Daoy (cell line): ENCODE measurements at places on chromosomes 5 and 9. TPM values are rescaled to one million over a fixed set of nuclear protein-coding genes. Genes with fewer than 3 reads are reported as not detected.

The TPPP gene
- 0.34 TPM in 1 of 2 replicates, not detected in the other for total RNA-seq

DNA sequence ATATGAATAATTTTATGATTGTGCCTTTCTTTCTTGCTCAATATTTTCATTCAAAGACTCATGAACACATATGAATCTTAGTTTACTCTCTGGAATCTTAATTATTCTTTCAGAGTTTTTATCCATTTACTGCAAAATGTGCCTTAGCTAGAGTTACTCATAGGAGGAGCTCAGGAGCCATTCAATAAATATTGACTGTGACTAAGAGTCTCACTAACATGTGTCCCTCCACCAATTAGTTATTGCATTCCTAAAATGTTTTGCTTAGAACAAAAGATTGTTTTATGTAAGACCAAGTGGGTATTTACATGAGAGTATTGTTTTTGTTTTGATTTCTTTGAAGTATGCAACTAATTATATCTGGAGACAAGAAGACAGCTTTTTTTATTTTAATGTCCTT lies 218.4 kb upstream of the MAST4 start:
- DNase-seq = no peak

GRCh38 chr9:97388721-97389238 lies 23.1 kb upstream of the TDRD7 start:
- DNase-seq = peak; percentile 48

- no peak for DNase-seq
These were observed 22.7 kb upstream of the CYSTM1 start for GRCh38 chr5:140152022-140152999.

The PHF19 gene
- total RNA-seq = 101 and 108 TPM in 2 replicates

GRCh38 chr5:10630126-10630525 lies 66.3 kb downstream of the ANKRD33B start:
- DNase-seq = no peak

GRCh38 chr5:97635553-97635952 lies 452.5 kb upstream of the RIOK2 start:
- no peak for DNase-seq

- peak; percentile 44 for DNase-seq
These were observed 75.0 kb downstream of the NR6A1 start for GRCh38 chr9:124696101-124696500.

The JAKMIP2 gene
- 0.48 and 0.63 TPM in 2 replicates for total RNA-seq

DNA sequence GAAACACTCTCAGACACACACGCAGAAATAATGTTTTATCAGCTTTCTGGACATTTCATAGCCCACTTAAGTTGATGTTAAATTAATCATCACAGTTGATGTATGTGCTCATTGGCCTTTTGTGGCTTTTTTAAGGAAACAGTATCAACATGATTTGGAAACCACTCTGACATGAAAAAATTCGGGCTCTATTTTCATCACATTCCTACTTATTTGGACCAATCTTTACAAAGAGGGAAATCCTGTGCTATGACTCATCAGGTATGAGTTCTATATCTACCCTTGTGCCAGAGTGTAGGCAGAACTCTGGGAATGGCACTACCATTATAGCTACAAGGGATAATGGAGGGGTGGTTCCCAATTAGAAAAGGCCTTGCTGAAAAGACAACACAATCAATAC lies 388.4 kb upstream of the PTGER4 start:
- peak; percentile 8 for DNase-seq

- no peak for DNase-seq
These were observed 14.0 kb upstream of the CFAP95 start for GRCh38 chr9:69806627-69807026.

- DNase-seq = no peak
These were observed 719 bp downstream of the PAIP2 start for GRCh38 chr5:139342423-139342723.

The PRSS3 gene
- 13.5 and 15.2 TPM in 2 replicates for total RNA-seq

The KCNMB1 gene
- total RNA-seq = 0.80 and 0.86 TPM in 2 replicates

The ZNF454 gene
- total RNA-seq = 1.0 and 2.6 TPM in 2 replicates

DNA sequence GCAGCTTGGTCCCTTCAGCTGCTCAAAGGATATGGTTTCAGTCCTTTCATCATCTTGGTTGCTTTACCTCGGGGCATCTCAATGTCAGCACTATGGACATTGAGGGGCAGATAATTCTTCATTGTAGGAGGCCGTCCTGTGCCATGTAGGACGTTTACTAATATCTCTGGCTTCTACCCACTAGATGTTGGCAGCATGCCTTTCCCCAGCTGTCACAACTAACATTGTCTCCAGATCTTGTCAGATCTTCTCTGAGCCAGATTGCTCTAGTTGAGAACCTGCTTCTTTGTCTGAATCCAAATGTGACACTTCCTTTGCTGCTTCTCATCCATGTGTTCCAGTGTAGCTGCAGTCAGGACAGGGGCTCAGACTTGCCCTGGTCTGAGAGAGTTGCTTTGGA lies 10.3 kb downstream of the PTPA start:
- no peak for DNase-seq

GRCh38 chr5:74623748-74624408 lies 16.6 kb downstream of the ENC1 start:
- no peak for DNase-seq

The OMD gene
- not detected in 2 replicates for total RNA-seq

- no peak for DNase-seq
These were observed 278.2 kb downstream of the BRINP1 start for GRCh38 chr9:119091074-119091473.

The ADAMTS12 gene
- total RNA-seq = 3.5 TPM in 2 replicates

The EXOSC3 gene
- 167 and 280 TPM in 2 replicates for total RNA-seq

GRCh38 chr9:87237336-87237735 lies 260.3 kb upstream of the DAPK1 start:
- DNase-seq = no peak

The JAK2 gene
- total RNA-seq = 12.3 and 12.5 TPM in 2 replicates

GRCh38 chr5:119582987-119583386 lies 46.4 kb upstream of the FAM170A start:
- no peak for DNase-seq

The LCN12 gene
- not detected in 2 replicates for total RNA-seq

GRCh38 chr5:76771705-76772405 lies 47.0 kb upstream of the F2RL1 start:
- no peak for DNase-seq

The TLX3 gene
- total RNA-seq = 20.1 and 21.9 TPM in 2 replicates

- DNase-seq = no peak
These were observed 100.4 kb downstream of the GAPVD1 start for GRCh38 chr9:125361837-125362531.

DNA sequence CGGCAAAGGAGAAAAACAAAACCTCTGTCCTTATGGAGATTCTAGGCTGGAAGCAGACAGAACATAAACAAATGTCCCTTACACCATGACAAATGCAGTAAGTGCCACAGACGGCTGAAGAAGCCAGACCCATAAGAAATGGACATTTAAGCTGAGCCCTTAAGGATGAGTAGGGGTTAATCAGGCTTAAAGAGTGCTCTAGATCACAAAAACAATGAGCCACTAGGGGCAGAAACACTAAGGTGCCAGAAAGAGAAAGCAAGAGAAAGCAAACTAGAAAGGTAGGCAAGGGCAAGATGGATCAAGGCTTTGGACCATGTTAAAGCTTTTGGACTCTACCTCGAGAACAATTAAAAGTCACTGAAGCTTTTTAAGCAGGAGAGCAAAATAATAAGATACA lies 326.9 kb upstream of the WWC1 start:
- DNase-seq = no peak

DNA sequence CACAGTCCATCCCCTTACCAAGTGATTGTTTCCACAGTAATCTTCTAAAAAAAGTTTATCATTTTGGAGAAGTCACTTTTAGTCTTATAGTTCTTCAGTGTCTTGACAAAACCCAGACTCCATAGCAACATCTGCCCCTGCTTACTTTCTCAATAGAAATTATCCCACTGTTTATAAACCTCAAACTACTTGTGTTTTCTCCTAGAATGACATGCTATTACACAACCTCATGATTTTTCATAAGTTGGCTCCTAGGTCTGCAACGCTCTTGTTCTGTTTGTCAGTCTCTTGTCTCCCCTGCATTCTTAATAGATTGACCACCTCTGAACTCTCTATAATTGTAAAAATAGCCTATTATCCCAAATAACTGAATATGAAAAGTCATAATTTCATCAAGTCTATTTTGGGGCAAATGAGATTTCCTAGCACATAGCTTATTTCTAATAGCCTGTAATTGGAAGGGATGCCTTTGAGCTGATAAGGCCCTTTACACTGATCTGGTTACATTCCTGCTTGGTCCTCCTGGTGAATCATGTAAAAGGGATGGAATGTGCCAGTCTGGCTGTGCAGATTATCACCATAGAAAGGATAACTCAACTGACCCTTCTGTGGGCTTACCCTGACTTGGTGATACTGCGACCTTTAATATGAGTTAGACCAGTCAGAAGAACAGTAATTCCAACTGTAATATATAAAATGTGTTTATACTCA lies 69.6 kb downstream of the CHSY3 start:
- no peak for DNase-seq

The ZBED3 gene
- 1.3 and 4.1 TPM in 2 replicates for total RNA-seq

The FSTL4 gene
- 0.09 and 0.11 TPM in 2 replicates for total RNA-seq

DNA sequence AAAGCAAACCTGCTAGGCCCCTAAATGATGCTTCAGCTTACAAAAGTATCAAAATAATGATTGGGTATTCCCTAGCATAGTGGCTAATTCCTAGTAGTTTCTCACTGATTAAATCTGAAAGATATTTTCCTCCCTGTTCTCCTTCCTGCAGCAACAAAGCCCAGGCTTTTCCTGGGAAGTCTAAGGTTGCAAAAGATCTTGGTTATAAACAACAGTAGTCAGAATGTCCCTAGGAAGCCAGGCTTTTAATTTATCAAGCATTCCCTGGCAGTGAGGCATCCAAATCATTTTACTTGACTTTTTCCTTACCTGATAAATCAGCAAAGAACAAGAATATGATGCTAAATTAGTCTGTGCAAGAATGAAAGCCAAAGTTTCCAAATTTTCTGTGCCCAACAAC lies 272.0 kb downstream of the PDE4D start:
- DNase-seq = no peak

GRCh38 chr5:50501491-50502228 lies 60.6 kb upstream of the EMB start:
- no peak for DNase-seq

- DNase-seq = no peak
These were observed 46.8 kb upstream of the RNU6ATAC start for GRCh38 chr9:134210908-134211810.

GRCh38 chr5:143791848-143792731 lies 19.9 kb upstream of the HMHB1 start:
- DNase-seq = no peak

GRCh38 chr9:129071526-129072126 lies 9.3 kb upstream of the DOLPP1 start:
- DNase-seq = no peak

GRCh38 chr5:15203376-15203775 lies 296.6 kb upstream of the FBXL7 start:
- peak; percentile 7 for DNase-seq

The SH3GL2 gene
- 0.17 TPM in 1 of 2 replicates, not detected in the other for total RNA-seq

GRCh38 chr9:127966416-127967150 lies 14.2 kb downstream of the EEIG1 start:
- DNase-seq = no peak

The SCGB3A1 gene
- total RNA-seq = not detected in 2 replicates

The NUTM2G gene
- total RNA-seq = under 0.01 TPM in 1 of 2 replicates, not detected in the other

GRCh38 chr5:1007681-1008450 lies 736 bp upstream of the NKD2 start:
- no peak for DNase-seq

The CCNI2 gene
- total RNA-seq = 0.06 and 0.09 TPM in 2 replicates

GRCh38 chr5:148403344-148403743 lies 19.6 kb downstream of the FBXO38 start:
- DNase-seq = no peak

GRCh38 chr5:59164041-59164830 lies 581.4 kb downstream of the RAB3C start:
- no peak for DNase-seq

GRCh38 chr9:76519075-76519835 lies 60.3 kb downstream of the GCNT1 start:
- DNase-seq = peak; percentile 43

DNA sequence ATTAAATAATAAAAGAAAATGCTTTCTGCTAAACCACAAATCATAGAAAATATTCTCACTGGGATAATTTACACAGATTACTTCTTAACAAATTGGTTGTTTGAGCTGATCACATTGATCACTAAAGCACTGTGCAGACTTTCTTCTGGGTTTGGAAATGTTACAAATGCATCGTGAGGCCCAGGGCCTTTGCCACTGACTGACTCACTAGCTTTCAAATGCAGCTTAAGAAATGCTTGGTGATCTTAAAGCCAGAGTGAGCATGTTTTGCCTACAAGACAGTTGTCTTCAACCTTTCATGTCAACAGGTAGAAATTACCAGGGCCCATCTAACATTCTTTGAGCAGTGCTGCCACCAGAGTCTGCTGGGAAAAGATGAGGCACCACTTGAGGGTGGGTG lies 252.3 kb upstream of the ADRA1B start:
- no peak for DNase-seq

DNA sequence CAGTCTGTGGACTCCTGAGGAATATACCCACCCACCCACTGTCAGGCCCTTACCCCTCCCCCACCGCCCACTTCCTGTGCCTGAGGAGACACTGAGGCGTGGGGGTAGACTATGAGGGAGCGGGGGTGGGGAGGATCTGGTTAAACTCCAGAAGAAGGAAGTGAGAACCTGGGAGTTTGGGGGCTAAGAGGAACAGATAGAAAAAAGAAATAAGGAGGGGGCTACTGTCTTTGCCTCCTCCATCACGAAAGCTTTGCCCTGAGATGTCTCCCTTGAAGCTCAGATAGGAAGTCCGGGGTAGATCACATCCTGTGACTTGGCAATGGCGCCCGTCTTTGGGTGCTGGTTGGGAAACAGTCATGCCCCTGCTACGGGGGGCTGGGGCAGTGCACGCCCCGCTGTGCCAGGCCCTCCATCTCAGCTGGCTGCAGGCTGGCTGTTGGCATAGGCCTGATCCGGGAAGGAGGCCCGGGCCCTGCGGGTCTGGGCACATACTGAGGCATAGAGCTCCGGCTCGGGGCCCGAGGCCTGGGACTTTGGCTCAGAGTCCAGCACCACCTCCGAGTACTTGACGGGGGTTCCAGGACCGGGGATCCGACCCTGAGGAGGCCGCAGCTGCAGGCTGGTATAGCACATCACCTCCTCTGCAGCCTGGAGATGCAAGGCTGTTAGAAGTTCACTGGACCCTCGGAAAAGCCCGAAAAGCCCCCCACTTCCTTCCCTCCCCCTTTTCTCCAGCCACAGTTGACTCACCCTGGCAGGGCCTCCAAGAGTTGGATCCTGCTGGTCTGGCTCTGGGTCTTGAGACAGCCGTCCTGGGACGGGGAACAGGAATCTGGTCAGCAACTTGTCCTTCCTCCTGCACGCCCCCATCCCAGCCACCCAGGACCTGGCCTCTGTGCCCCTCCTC lies 1.0 kb downstream of the SIT1 start:
- no peak for DNase-seq

GRCh38 chr5:157464519-157465171 lies 4.6 kb downstream of the NIPAL4 start:
- peak; percentile 84 for DNase-seq

GRCh38 chr9:70389621-70390266 lies 24.7 kb downstream of the KLF9 start:
- peak; percentile 23 for DNase-seq

GRCh38 chr5:151700296-151700695 lies 13.6 kb upstream of the SPARC start:
- no peak for DNase-seq

- no peak for DNase-seq
These were observed 110.9 kb downstream of the PAX5 start for GRCh38 chr9:36923025-36923625.
